ENCODE measurements at places on chromosomes 5 and 9.

DNA sequence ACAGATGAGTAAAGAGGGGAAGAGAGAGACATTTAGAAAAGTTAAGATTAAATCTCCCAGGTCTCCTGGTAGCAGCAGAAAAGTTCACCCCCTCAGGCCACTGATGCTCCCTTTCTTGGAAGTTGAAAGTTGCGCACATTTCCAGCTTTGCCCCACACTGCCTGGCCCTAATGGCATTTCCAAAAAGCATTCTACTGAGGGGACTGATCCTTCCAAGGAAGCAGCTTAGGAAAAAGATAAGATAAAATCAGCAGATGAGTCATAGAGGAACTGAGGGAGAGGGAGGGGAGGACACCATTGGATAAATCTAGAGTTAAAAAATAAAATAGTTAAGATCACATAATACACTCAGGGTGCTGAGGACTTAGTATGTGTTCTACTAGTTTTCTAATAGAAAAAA is 67.6 kb upstream of the SLC12A2 start:
- no peak for DNase-seq

DNA sequence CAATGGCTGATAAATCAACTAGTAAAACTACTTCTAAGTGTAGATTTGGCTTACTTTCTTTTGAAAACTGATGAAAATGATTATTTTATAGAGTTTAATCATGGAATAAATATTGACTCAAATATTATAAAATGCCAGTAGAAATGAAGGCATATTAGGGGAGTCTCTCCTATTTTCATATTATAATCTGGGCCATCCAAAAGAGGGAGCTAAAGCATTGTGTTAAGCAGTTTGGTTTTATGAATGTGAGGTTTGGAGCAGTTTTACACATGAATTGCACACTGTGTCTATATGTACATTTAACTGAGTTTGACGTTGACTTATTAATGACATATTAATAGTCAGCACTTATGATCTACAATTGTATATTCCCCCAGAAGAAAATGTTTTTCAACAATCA is 17.4 kb downstream of the CDH9 start:
- DNase-seq = no peak

- no peak for DNase-seq
Observed at GRCh38 chr5:95841914-95842812, 19.6 kb upstream of the GLRX start.

GRCh38 chr9:109245310-109245897 is 75.5 kb downstream of the EPB41L4B start:
- no peak for DNase-seq

GRCh38 chr5:74107899-74108298 is 481.9 kb downstream of the ARHGEF28 start:
- DNase-seq = no peak

DNA sequence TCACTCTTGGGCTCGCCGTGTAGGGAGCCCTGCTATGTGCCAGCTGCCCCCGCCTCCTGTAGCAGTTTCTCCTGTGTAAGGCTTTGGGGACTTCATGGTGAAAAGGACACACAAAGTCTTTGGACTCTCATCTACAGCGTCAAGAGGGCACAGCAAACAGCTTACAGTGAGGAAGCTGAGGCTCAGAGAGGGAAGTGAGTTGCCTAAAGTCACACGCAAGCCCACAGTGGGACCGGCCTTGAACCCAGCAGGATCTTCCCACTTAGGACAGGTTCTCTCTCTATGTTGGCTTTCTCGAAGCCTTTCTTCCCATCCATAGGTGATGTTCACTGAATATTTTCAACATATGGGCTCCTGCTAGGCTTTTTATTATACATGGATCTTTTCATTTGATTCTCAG is 9.8 kb upstream of the PRRX2 start:
- no peak for DNase-seq

- no peak for DNase-seq
Observed at GRCh38 chr5:10360686-10361085, 7.2 kb downstream of the MARCHF6 start.

GRCh38 chr5:154298065-154298464 is 107.5 kb downstream of the GALNT10 start:
- no peak for DNase-seq
